ENCODE measurements at places on chromosomes 3 and 15.

GRCh38 chr15:50247819-50248655, 17.5 kb downstream of the HDC start:
- no peak for DNase-seq

DNA sequence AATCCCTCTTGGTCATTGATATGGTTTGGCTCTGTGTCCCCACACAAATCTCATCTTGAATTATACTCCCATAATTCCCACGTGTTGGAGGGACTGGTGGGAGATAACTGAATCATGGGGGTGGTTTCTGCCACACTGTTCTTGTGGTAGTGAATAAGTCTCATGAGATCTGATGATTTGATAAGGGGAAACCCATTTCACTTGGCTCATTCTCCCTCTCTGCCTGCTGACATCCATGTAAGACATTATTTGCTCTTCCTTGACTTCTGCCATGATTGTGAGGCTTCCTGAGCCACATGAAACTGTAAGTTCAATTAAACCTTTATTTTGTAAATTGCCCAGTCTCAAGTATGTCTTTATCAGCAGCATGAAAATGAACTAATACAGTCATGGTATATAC, 106.9 kb upstream of the UBP1 start:
- DNase-seq, result no peak

GRCh38 chr3:87822563-87822962, 236.2 kb downstream of the CGGBP1 start:
- DNase-seq, result no peak

- DNase-seq, result peak; percentile 43
These were observed 960 bp upstream of the KLF13 start for GRCh38 chr15:31325595-31326155.

DNA sequence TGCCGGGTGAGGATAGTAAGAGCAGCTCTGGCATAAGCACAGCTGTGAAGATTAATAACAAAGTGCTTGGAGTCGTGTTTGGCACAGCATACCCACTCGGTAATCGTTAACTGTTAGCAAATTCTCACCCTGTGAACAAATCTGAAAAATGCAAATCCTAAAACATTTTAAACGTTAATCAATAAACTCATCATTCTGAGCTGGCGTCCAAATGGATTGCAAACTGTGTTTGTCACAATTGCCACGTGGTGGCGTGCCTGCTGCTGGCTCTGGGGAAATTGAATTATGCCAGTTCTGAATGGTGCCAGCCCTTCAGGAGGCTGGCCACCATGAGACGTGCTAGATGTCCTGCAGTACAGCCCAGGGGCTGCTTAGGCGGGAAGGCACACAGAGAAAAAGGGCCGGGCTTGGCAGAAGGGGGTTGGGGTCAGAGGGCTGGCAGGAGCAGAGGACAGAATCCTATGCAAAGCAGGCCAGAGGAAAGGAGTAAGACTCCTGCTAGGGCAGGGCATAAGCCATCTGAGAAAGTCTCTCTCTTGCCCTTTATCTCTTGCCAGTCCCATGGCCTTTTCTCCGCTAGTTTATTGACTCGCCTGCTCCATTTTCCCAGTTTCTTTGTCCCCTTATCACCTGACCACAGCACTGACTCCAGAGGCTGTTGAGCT, 22.1 kb upstream of the POLG start:
- DNase-seq, result no peak

GRCh38 chr3:31504230-31504629, 28.5 kb upstream of the STT3B start:
- DNase-seq, result no peak

DNA sequence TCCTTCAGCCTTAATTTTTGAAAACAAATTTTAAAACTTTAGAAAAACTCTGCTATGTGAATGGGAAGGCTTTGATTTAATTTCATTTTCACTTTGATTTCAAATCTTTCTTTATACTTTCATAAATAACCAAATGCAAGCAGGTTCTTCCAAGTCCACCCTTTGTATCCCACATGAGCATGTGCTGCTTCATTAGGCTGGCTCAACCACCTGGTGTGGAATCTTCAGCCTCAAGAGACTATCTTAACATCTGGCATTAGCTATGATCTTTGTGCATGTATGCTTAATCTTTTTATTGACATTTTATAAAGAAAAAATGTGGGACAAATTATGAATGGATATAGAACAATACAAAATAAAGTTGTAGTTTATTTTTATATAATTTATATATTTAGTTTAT, 81.8 kb upstream of the MLF1 start:
- no peak for DNase-seq

DNA sequence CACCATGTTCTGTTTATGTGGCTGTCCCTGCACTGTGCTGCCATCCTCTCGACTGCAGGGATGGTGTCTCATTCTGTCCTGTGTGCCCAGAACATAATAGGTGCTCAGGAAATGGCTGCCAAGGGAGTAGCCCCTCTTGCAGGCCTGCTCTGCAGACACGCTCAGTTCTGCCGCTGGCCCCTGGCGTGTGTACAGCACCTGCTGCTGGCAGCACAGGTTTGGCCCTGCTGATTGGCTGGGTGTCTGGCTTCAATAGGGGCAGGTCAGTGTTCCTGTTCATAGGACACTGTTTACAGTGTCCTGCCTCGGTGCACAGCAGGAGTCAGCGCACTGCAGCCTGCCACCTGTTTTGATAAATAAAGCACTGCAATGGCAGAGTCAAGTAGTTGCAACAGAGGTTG, 146.9 kb downstream of the DNAJB8 start:
- DNase-seq, result no peak

- DNase-seq, result no peak
These were observed 3.8 kb downstream of the CALML4 start for GRCh38 chr15:68201153-68201878.

DNA sequence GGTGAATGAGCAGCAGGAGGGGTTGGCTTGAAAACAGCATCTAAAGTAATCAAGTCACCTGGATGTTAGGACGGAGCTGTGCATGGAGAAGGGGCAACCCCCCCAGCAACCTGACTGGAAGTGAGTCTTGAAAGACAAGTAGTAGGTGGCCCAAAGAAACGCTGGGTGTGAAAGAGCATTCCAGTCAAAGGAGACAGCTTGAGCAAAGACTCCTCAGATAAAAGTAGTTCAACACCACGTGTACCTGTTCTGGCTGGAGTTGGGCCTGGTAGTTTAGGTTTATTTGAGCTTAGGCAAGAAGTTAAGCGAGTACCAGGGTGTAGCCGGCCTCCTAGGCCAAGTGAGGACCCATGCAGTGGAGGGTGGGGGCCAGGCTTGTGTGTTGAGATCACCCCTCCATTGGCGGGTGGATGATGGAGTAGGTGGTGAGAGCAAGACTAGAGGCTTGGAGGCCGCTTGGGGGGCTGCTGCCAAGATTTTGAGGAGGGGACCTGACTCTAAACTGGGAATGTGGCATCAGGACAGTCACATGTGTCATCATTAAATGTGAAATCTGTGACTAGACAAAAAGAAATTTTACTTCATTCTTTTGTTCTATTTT, 61.3 kb downstream of the ABHD2 start:
- no peak for DNase-seq
